T-cell (primary cell): ENCODE measurements at places on chromosomes 11 and 22.

GRCh38 chr11:30149998-30150397 lies 80.8 kb upstream of the FSHB start:
- DNase-seq: no peak

DNA sequence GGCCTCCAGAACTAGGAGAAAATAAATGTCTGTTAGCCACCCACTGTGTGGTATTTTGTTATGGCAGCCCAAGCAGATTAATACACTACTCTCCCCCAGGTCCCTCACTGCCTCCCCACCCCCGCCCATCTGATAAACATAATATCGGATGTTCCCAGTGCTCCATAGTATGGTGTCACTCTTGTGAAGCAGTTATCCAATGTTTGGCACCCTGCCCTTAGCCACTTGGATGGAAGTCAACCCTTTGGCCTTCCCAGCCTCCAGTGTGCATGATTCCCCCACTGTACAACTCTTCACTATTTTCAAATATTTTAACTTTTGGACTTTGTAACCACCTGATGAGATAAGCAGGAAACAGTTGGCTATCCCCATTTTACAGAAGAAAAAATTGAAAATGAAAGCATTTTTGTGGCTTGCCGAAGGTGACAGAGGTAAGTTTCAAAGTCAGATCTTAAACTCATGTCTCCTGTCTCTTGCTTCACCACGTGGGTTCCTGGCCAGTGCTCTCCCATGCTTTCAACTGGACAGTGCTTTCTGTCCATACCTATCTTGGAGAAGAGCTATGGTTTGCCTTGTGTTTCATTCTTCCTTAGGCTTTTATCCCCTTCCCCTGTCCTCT lies 53.2 kb downstream of the ALX4 start:
- no peak for DNase-seq

- no peak for DNase-seq
Observed at GRCh38 chr11:47212938-47213337, 1.8 kb upstream of the DDB2 start.

DNA sequence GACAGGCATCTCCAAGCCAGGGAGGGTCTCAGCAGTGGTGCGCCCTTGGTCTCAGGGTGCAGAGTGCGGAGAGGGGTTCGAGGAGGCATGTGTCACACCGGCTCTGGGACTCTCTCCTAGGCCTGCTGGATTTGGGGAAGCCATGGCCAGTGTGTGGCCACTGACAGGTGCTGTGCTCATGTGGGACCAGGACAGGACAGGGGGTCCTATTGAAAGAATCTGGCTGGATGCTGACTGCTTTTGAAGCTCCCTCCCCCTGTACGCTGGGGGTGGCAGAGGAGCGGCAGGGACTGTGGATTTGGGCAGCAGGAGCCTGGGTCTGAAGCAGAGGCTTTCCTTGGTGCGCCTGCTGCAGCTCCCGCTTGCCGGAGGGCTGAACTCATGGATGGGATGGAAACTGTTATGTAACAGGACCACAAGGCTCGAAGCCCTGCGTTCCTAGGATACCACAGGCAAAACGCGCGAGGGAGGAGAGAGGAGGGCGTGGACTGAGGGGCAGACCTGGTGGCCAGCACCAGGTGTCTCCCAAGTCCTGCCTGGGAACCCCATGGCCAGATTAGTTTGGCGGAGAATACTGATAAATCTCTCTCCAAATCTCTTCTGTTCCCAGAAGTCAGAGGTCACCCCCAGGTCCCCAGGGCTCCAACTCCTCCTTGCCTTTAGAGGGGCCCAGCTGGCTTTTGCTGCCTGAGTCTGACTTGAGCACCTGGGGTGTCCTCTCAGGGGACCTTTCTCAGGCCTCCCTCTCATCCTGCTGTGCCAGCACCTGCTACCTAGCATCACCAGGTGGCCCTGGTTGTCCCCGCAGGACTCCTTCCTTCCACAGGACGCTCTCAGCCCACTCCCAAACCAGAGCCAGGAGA lies 13.8 kb upstream of the TEF start:
- DNase-seq: no peak

DNA sequence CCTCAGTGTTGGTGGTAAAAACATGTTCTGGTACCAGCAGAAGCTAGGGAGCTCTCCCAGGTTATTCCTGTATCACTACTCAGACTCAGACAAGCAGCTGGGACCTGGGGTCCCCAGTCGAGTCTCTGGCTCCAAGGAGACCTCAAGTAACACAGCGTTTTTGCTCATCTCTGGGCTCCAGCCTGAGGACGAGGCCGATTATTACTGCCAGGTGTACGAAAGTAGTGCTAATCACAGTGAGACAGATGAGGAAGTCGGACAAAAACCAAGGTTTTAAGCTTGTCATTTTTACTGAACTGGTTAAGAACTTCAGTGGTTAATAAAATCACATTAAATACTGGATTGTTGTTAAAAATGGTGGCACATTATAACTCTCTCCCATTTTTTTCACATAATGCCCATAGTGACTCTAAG lies 42.6 kb upstream of the VPREB1 start:
- no peak for DNase-seq

- peak; percentile 1 for DNase-seq
Observed at GRCh38 chr11:10473371-10473770, 18.3 kb downstream of the AMPD3 start.

GRCh38 chr11:134636071-134636470 lies 224.0 kb upstream of the B3GAT1 start:
- DNase-seq: no peak

DNA sequence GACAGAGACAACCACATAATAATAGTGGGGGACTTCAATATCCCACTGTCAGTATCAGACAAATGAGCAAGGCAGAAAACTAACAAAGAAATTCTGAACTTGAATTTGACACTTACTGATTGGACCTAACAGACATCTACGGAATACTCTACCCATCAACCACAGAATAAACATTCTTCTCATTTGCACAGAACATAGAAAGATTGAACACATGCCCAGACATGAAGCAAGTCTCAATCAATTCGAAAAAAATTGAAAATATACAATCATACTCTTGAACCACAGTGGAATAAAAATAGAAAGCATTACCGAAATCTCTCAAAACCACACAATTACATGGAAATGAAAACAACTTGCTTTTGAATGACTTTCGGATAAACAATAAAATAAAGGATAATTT lies 17.9 kb downstream of the RAB38 start:
- no peak for DNase-seq

DNA sequence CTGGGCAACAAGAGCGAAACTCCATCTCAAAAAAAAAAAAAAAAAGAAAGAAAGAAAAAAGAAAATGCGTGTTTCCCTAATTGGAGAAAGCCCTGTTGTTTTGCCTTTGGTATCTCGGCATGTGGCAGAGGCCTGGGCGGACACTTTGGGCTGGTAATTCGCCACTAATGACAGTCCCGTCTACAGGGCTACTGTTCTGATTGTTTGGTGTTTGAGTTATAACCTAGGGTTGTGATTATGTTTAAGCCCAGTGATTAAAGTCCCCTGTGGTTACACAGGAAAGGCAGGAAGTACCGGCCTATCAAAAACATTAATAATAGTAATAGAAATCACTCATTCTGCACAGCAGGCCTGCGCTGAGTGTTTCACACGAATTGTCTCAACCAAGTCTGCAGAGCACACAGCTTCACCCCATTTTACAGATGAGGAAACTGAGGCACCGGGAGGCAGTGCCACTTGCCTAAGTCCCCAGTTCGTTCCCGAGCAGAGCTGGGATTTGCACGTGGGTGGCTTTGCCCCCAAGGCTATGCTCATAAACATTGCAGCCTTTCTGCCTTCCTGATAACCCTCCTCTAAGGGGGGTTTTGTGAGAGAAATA lies 39.1 kb upstream of the GRAMD4 start:
- DNase-seq: no peak

DNA sequence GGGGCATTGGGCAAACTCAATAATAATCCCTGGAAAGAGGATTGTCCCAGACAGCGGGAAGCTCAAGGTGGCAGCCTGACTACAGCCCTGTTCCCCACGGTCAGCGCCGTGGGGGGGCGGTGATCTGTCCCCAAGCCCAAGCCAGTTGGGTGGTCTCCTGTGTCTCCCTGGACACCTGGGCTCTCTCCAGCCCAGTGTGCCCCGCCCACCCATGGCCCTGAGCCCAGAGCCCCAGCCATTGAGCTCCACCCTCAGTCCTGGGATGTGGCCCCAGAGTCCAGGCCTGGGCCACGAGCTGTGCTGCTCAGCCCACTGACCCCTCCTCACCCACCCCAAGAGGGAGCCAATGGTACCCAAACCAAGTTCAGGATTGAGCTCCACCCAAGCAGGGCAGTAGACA lies 27.9 kb upstream of the PDE2A start:
- no peak for DNase-seq
